Ammon's horn (tissue), 1 donor: ENCODE measurements at places on chromosomes 6 and 20.

- DNase-seq = peak; percentile 64
These were observed 176.4 kb downstream of the ARID1B start for GRCh38 chr6:156953479-156954146.

- no peak for DNase-seq
These were observed 9.9 kb upstream of the TFB1M start for GRCh38 chr6:155324172-155324571.

- DNase-seq = no peak
These were observed 24.5 kb upstream of the HLA-A start for GRCh38 chr6:29917857-29918256.

- peak; percentile 37 for DNase-seq
These were observed 672.4 kb upstream of the MARCKS start for GRCh38 chr6:113184736-113185135.

DNA sequence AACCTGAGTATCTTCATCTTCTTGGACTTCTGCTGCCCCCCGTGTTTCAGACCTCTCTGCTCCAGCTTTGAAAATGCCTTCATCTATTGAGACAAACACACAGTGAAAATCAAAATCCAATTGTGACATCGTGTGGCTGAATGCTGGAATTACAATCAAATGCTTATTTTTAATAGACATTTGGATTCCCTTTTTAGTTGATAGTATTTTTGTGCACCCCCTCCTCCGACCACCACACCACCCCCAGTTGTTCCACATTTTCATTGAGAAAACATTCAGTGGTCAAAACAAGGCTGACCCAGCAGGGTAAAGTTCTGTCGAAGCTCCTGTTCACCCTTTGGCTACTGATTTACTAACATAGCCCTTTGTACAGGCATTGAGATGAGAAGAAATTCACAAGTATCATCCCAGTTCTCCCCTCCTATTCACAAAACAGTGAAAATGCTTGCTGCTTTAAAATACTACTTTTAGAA, 79.0 kb downstream of the NRSN1 start:
- peak; percentile 58 for DNase-seq

- no peak for DNase-seq
These were observed 99.5 kb downstream of the POPDC3 start for GRCh38 chr6:105080279-105080678.

DNA sequence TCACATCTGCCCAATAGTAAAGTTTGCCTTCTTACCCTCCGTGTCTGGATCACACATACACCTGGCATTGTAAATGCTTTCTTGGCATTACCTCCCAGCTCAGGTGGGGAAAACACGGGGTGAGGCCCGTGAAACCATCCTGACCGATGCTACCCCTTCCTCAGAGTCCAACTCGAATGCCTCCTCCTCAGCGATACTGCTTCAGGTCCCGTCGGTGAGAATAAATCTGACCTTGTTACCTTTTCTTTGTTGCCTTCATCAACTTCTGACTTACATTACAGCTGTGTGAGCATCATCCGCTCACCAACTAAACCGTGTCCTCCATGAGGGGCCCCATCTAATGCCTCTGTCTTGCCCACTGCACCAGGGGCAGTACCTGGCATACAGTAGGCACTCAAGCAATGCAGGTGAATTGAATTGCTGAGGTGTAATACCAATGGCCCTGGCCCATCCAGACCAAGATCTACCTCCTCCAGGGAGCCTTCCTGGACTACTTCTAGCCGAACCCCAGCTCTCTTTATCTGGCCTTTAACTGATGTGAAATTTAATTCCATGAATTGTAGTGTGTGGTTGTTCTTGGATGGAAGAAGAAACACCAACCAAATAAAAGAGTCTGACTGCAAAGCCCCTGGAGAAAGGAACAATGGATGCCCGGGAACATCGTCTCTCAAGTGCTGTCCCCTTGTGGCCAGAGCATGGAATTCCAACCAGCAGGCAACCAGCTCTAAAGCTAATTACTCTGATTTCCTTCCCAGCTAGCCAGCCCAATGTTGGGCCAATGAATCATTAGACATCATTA, 141.5 kb downstream of the ANKRD60 start:
- peak; percentile 62 for DNase-seq

- DNase-seq = no peak
These were observed 2.7 kb upstream of the ABHD16B start for GRCh38 chr20:63858393-63859165.

- DNase-seq = no peak
These were observed 41.4 kb upstream of the ANGPT4 start for GRCh38 chr20:957544-957943.

DNA sequence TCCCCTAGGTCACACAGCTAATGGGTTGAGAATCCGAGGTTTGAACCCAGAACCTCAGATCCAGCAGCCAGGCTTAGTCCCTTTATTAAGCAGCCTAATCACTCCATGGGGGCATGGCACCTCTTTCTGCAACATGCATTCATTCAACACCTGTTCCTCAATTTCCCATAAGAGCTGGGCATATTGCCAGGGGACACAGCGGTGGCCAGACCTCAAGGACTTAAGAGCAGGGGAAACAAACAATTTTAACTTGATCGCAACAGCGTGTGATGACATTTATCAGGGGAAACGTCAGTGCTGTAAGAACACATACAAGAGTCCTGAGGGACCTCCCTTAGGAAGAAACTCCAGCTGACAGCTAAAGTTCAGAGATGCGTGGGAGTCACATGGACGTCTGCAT, 267.4 kb upstream of the CDH4 start:
- DNase-seq = no peak

- peak; percentile 71 for DNase-seq
These were observed 22.9 kb upstream of the TBC1D7 start for GRCh38 chr6:13351271-13351670.

DNA sequence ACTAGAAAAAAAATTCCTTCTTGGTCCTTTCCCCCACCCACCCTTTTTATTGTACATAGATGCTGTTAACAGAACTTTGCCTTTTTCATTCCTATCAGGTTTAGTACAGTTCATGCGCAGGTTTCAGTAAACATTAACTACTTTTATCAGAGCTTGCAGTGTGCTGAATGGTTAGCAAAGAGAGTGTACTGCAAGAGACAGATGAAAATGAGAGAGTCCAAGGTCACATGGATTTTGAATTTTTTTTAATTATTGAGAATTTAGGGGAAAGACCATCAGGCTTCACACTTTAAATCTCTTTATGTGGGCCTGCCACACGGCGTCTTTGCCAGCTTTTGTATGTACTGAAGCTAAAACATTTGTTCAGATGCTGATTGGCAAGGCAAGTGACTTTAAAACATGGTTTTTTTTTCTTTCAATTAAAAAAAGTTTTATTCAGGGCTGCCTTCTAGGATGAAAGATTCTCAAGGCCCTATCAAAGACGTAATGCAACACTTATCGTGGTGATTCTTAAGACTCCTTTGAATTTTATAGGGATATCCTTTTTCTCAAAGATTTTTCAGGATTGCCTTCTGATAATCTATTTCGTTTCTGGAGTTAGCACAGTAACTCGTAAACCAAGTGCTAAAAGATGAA, 32.2 kb downstream of the RREB1 start:
- DNase-seq = no peak

GRCh38 chr6:53999088-53999755, 112.0 kb upstream of the MLIP start:
- no peak for DNase-seq

DNA sequence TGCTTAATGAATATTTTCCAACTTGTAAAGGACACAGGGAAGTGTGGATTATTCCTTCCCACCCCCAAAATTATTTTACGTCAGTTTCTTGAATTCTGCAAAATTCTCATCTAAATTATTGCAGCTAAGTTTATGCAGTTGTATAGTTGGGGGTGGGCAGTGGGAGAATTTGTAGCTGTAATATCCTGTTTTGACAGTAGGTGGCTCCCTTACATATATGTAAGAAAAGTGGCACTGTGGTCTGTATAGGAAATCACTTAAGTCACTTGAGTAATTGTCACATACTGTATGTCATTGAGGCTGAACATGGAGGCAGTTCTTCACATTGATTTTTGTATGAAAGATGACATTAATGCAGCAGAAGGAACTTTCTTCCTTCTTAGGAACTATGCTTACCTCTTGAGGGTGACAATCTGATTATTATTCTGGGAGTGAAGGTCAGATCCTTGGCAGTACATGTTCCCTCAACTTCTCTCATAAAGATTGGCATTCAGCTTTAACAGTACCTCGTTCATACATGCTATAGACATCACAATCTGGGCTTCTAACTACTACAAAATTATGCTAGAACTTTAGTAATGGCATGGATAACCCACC, 14.6 kb upstream of the CFAP206 start:
- peak; percentile 71 for DNase-seq

- DNase-seq = no peak
These were observed 28.6 kb upstream of the SPDEF start for GRCh38 chr6:34584694-34585093.

DNA sequence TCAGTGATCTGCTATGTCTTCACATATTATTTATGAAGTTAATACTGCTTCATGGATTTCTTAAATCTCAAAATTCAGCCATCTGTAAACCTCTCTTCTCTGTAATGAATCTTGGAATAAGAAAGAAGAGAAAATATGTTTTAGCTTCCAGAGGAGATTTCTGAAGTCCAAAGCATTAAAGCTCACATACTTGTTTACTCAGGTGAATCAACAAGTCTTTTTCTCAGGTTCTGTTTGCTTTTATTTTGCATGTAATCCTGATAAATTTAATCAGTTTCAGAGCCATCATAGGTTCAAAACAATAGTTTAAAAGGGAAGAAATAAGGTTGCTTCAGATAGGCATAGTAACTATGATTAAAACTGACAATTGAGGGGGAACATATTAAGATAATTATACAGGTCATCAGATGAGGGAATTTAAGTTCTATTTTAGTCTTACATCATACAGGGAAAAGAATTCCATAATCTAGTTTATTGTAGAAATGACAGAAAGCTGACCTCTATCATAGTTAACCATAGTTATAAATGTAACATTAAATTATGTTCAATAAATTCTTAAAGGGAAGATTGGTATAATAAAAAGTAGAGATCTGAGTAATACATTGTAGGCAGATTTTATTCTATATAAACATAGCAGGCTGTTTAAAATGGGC, 716.2 kb downstream of the EYS start:
- no peak for DNase-seq

DNA sequence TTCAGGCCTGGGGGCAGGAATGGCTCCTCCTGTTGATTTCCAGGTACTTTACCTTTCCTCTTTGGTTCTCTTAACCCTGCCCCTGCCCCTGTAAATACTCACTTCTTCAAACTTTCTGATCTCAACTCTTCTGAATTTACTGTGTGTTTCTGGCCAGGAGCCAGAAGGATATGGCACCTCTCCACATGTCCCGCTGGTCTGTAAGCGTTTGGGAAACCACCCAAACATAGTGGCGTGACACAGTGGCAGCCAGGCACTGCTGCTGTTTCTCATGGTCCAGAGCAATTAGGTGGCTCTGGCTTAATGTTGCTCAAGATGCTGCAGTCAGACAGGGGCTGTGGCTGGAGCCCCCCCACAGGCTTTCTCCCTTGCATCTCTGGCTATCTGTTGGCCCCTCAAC, 374.5 kb downstream of the RNGTT start:
- DNase-seq = no peak

- DNase-seq = no peak
These were observed 210.8 kb upstream of the FUT9 start for GRCh38 chr6:95804847-95805541.
